Pancreas (tissue), 10 donors: ENCODE measurements at places on chromosomes 1 and 21. TPM values are rescaled to one million over a fixed set of nuclear protein-coding genes. Genes with fewer than 3 reads are reported as not detected.

Gene EFNA3
- 0.52 TPM for total RNA-seq

DNA sequence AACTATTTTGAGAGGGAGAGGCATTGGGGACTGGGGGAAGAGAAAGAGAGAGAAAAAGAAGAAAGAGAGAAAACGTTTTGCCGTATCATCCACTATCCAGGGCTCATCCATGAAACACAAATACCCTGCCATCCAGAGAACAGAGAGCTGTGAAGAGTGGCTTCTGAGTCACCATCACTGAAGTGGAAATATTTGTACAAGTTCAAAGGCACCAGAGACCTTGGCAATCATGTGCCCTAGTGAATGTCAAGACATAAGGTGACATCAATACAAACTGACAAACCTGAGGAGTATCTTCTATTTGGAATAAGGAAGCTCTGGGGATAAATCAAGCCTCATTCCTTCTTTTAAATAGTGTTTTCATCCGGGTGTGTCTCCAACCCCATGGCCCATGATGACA lies 197.2 kb upstream of the PROX1 start:
- H3K4me1 ChIP-seq = peaks cover 4% of the 10 kb centered on the region
- H3K36me3 ChIP-seq = no peaks in the 10 kb centered on the region

- H3K27me3 ChIP-seq = no peaks in the 10 kb centered on the region
- no peak overlapping the region for H3K27ac ChIP-seq
- H3K4me1 ChIP-seq = no peaks in the 10 kb centered on the region
- peaks cover 14% of the 10 kb centered on the region for H3K36me3 ChIP-seq
- DNase-seq = no peak
Measured at GRCh38 chr1:54846716-54847284, 40.2 kb downstream of the DHCR24 start.

DNA sequence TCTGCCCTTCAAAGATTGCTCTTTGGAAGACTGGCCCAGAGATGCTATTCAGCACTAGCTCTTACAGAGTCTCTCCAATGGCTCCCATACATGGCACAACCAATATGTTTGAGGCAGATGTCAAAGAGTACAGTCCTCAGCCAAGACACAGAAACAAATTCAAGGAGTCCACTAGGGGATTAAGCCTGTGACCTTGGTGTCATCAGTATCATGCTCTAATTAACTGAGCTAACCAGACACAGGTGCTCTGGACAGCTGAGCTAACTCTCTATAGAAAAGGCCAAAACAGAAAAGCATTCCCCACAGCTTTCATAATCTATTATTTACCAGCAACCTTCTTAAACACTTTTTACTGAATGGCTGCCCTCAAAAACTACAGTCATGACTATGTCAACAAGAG lies 666.0 kb upstream of the PLXNA2 start:
- H3K27ac ChIP-seq = no peak overlapping the region
- H3K36me3 ChIP-seq = no peaks in the 10 kb centered on the region
- no peak overlapping the region for H3K4me3 ChIP-seq
- no peaks in the 10 kb centered on the region for H3K27me3 ChIP-seq
- H3K4me1 ChIP-seq = no peaks in the 10 kb centered on the region
